D721Med (cell line): ENCODE measurements at places on chromosomes 12 and 14.

DNA sequence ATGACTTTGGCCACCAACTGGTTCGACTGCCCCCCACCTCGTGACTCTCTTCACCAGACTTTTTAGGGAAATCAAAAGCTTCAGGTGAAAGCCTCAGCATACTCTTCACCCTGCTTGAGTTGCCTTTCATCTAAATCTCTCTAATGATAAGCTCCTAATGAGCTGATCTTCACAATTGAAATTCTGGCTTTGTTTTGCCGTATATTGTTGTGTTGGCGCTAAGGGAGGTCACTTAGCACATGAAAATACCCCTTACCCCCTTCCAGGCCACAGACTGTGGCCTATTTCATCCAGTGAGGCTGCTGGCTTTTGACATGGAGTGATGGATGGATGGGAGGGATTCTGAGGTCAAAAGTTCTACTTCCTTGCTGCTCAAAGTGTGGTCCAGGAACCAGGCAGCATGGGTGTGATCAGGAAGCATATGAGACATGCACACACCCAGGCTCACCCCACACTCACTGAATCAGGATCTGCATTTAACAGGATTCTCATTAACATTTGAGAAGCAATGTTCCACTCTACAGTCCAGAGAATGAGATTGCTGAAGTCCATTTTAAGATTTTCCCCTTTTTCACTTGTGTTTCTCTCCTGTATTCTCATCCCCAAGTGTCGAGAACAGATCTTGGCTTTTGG is 131.4 kb downstream of the DACT1 start:
- no peak for DNase-seq

- DNase-seq, result no peak
These were observed 993 bp downstream of the CCDC196 start for GRCh38 chr14:66487164-66487563.

- no peak for DNase-seq
These were observed 99.5 kb downstream of the PDZRN4 start for GRCh38 chr12:41287500-41288141.

DNA sequence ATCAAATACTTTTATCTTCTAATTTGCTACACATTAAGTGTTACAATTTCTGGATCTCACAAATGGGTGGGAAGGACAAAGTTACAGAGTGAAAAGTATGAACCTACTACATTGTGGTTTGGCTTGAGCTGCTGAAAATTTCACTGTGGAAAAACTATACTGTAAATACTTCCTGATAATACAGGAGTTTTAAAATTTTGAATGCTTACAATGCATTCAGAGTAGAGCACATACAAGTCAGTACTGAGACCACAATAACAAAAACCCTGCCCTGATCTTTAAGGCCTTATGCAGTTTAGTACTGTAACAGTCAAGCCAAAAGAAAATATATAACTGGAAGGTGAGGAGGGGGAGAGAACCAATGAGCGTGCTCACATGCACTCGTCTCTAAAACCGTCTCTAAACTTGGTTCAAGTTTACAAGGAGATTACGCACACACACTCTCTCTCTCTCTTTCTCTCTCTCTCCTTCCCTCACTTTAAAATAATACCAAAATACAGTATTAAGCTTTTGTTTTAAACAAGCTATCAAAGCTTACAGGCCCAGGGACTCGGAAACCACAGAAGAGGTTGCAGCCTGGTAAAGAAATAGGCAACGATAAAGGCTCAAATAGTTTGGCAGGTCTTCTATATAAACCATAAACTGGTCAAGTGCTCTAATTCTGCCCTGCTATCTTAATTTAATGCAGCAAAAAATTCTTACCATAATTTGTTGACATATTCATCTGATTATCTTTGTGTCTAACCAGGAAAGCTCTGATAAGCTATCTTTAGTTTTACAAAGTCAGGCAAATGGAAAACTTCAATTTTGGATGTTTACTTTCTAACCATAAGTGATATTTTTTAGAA is 58.0 kb downstream of the ATF7 start:
- DNase-seq, result no peak

GRCh38 chr12:65204886-65205525 is 35.6 kb downstream of the LEMD3 start:
- DNase-seq, result no peak

GRCh38 chr12:81461163-81461562 is 298.0 kb downstream of the PPFIA2 start:
- DNase-seq, result no peak

GRCh38 chr12:52332381-52332780 is 11.2 kb upstream of the KRT83 start:
- DNase-seq, result no peak

DNA sequence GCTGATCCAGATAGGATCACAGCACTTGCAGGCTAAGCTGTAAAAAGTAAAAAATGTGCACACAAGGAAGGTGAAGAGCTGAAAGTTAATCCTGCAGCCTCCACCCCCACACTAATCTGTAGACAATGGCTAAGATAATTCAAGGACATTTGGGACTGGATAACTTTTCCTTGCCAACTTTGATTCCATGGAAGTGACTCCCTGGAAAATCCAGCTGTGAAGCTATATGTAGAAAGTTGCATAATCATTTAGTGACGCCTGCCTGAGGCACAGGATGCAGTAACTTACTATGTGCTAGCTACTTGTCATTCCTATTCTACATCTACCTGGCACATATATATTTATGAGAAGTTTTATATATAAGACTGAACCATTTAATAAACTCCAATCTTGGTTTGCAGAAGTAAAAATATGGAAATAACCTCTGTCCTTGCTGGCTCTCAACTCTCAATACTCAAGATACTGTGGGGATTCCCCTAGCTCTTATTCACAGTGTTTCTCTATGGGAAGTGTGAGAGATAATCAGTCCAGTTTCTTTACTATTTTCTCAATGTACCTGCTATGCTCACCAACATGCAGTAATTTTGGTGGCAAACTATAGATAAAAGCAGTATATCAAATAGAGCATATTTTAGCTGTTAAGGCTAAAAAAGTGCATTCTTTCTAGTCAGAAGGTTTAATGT is 14.8 kb downstream of the LDHB start:
- DNase-seq, result no peak
